ENCODE measurements at places on chromosomes 7 and 10.

GRCh38 chr7:116180302-116180701 is 30.0 kb upstream of the TES start:
- DNase-seq, result peak; percentile 79

DNA sequence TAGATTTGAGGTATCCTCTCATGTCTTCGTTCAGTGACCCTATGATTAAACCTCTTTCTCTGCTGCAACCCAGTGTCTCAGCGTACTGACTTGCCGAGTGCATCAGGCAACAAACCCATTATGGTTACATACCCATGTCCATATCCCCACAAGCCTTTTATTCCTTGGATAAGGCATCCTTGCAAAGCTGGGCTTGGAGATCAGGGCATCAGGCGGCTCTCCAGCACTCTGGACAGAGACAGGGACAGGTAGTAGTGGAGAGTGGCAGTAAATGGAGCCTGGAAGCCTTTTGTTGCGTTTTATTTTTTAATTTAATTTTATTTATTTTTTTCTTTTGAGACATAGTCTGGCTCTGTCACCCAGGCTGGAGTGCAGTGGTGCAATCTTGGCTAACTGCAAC is 32.0 kb upstream of the NPFFR1 start:
- DNase-seq, result no peak

DNA sequence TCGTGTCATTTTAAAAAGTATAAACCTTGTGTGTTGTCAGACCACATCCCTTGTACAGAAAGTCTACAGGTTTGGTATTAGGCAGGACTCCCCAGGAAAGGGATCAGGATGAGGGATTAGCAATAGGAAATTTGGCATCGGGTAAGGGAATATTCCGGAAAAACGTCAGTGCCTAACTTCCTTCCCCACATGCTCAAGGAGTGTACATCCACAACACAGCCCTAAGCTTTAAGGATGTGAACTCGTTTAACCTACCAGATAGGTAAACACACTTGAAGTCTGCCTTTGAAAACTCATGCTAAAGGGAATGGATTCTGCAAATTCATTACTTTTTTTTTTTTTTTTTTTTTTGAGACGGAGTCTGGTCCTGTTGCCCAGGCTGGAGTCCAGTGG is 194.9 kb downstream of the SKIDA1 start:
- DNase-seq, result no peak

GRCh38 chr7:70415179-70415972 is 716.6 kb upstream of the GALNT17 start:
- no peak for DNase-seq

DNA sequence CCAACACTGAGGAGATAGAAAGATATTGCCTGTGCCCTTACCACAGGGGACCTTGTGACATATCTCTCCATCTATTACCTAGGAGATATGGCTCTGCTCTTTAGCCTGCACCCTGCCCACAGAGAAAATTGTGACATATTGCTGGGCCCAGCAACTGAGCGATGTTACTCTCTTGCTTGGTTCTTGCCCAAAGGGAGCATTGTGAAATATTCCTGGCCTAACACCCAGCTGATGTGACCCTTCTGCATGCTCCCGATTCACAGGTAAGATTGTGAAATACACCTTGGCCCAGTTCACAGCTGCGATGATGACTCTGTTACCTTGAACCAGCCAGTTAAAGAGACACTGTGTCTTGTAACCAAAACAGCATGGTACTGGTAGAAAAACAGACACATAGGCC is 37.2 kb upstream of the ZNF107 start:
- no peak for DNase-seq

DNA sequence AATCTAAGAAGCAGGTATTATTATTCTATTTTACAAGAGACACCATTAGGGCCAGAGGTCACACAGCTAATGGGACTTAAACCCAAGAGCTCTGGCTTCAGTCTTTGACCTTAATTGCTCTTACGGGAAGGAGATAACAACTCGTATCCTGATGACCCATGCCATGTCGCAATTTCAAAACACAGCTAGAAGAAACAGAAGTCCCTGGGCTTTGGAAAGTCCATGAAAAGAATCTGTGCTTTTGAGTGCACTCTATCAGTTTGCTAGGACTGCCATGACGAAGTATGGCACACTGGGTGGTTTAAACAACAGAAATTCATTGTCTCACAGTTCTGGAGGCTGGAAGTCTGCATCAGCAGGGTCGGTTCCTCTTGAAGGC is 247.8 kb upstream of the AOAH start:
- DNase-seq, result no peak

- no peak for DNase-seq
Observed at GRCh38 chr10:19818876-19819275, 2.6 kb downstream of the PLXDC2 start.

GRCh38 chr7:42128703-42129102 is 108.3 kb downstream of the GLI3 start:
- DNase-seq, result peak; percentile 2

GRCh38 chr7:131031099-131031868 is 296.4 kb upstream of the MKLN1 start:
- DNase-seq, result no peak

All from RKO (cell line).